ENCODE measurements at places on chromosomes 3 and 15. TPM values are rescaled to one million over a fixed set of nuclear protein-coding genes. Genes with fewer than 3 reads are reported as not detected.

GRCh38 chr15:62452026-62452425, 286.9 kb upstream of the C2CD4B start:
- H3K4me3 ChIP-seq = no peak overlapping the region
- H3K27me3 ChIP-seq = no peaks in the 10 kb centered on the region
- peaks cover 15% of the 10 kb centered on the region for H3K4me1 ChIP-seq
- H3K36me3 ChIP-seq = no peaks in the 10 kb centered on the region
- H3K27ac ChIP-seq = no peak overlapping the region

DNA sequence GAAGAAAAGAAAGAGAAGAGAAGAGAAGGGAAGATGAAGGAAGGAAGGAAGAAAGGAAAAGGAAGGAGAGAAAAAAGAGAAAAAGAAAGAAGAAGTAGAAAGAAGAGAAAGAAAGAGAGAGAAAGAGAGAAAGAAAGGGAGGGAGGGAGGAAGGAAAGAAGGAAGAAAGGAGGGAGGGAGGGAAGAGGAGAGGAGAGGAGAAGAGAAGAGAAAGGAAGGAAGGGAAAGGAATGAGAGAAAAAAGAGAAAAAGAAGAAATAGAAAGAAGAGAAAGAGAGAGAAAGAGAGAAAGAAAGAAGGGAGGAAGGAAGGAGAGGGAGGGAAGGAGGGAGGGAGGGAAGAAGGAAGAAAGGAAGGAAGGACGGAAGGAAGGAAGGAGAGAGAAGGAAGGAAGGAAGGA, 217.9 kb upstream of the POU1F1 start:
- H3K4me3 ChIP-seq = no peak overlapping the region
- H3K27ac ChIP-seq = no peak overlapping the region
- no peak for DNase-seq
- no peaks in the 10 kb centered on the region for H3K36me3 ChIP-seq
- no peaks in the 10 kb centered on the region for H3K4me1 ChIP-seq
- no peaks in the 10 kb centered on the region for H3K27me3 ChIP-seq

The AMT gene
- 19.0 TPM for total RNA-seq

The CEMIP gene
- total RNA-seq = 2.3 TPM

- H3K36me3 ChIP-seq = no peaks in the 10 kb centered on the region
- peak; percentile 12 for DNase-seq
- peak overlapping the region; percentile 9 for H3K27ac ChIP-seq
- no peaks in the 10 kb centered on the region for H3K27me3 ChIP-seq
- no peak overlapping the region for H3K4me3 ChIP-seq
These were observed 30.9 kb upstream of the ATP1B3 start for GRCh38 chr3:141845407-141846049.

All from hepatocyte (in vitro differentiated cells).